Myometrial cell (primary cell): ENCODE measurements at places on chromosomes 6 and 20. TPM values are rescaled to one million over a fixed set of nuclear protein-coding genes. Genes with fewer than 3 reads are reported as not detected.

TFAP2C gene
- 8.0 and 8.6 TPM in 2 replicates for total RNA-seq

TNFRSF21 gene
- 12.1 and 14.1 TPM in 2 replicates for total RNA-seq

PNPLA1 gene
- not detected in 2 replicates for total RNA-seq

PERP gene
- total RNA-seq = 32.9 and 37.6 TPM in 2 replicates

TRIM10 gene
- total RNA-seq = not detected in 2 replicates

XKR7 gene
- total RNA-seq = not detected in 2 replicates

CCN6 gene
- not detected in 2 replicates for total RNA-seq

TPD52L2 gene
- 192 and 206 TPM in 2 replicates for total RNA-seq

FAM209A gene
- total RNA-seq = not detected in 2 replicates

OVOL2 gene
- not detected in 2 replicates for total RNA-seq
